ENCODE measurements at places on chromosomes 7 and 10.

- no peak for DNase-seq
These were observed 52.7 kb downstream of the CARD11 start for GRCh38 chr7:2990949-2991470.

- DNase-seq = no peak
These were observed 646 bp downstream of the FAM13C start for GRCh38 chr10:59361663-59362143.

DNA sequence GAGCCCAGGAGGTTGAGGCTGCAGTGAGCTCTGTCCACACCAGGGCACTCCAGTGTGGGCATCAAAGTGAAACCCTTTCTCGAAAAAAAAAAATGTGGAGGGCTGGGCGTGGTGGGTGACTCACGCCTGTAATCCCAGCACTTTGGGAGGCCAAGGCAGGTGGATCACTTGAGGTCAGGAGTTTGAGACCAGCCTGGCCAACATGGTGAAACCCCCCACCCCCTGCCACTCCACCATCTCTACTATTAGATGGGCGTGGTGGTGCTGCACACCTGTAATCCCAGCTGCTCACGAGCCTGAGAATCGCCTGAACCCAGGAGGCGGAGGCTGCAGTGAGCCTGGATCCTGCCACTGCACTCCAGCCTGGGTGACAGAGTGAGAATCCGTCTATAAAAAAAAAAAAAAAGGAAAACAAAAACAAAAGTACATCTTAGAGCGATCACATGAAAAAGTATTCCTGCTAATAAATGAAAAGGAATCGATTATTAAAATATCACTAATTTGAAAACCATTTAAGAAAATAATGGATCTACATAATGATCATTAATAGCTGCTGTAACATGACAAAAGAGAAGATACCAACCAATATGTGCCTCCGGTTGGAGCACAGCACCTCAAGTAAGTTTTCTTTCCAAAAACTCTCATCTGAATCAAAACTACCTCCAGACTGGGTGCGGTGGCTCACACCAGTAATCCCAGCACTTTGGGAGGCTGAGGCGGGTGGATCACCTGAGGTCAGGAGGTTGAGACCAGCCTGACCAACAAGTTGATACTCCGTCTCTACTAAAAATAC is 4.9 kb downstream of the HNRNPF start:
- no peak for DNase-seq

DNA sequence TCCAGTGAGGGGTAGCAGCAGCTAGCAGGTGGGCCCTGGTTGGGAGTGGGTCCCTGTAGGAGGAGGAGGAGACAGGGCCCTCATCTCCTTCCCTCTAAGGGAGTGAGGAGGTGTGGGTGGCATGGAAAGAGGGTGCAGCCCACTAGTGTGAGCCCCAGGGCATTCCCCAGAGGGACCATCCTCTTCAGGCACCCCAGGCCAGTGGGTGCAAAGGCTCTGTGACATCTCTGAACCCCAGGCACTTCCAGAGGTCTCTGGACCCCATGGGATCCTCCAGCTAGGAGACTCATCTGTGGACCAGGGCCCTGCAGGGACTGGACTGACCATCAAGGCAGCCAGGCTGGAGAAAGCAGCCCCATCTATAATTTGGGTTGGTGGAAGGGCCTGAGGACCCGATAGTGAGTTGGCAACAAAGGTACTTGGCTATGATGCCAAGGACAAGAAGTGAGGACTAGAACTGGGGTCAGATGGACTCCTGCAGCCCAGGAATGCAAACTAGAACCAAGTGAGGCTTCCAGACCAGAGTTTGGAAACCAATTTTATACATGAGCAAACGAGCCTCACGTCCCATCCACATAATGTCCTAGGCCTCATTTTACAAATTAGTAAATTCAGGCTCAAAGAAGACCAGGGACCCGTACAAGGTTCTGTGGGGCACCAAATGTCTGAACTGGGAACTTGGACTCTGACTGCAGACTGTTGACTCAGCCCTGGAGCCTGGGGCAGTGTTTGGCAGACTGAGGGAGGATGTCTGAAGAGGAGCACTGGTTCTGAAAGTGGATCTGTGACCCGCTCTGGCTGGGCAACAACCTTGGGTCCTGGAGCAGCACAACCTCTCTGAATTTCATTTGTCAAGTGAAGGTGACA is 1.4 kb upstream of the VSTM4 start:
- no peak for DNase-seq

- DNase-seq = no peak
These were observed 464.2 kb downstream of the PLXNA4 start for GRCh38 chr7:132112106-132112505.
